ENCODE measurements at places on chromosomes 2 and 18.

- DNase-seq = no peak
Observed at GRCh38 chr18:60649842-60650536, 277.4 kb upstream of the MC4R start.

DNA sequence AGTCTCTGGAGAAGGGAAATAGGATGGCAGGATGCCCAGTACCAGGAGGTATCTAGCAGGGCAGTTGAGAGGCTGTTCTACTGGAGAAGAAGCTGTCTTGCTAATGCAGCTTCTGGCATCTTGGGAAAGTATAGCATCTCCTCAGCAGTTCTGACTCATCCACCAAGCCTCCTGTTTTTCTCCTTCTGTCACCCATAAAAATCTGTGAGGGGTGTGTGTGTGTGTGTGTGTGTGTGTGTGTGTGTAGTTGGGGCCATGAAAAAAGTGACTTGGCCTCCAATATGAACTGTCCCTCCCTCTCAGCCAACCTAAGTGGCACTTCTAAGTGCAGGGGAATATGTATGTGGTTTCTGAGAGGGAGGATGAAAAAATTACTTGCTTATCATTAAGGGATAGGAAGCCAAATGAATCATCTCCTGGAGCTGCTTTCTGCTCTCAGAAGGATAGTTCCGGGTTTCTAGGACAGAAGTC lies 83.9 kb downstream of the CBLN2 start:
- DNase-seq = no peak

- no peak for DNase-seq
Observed at GRCh38 chr2:159562248-159562647, 54.1 kb downstream of the BAZ2B start.

GRCh38 chr2:211237586-211238275 lies 681.3 kb downstream of the CPS1 start:
- DNase-seq = no peak

DNA sequence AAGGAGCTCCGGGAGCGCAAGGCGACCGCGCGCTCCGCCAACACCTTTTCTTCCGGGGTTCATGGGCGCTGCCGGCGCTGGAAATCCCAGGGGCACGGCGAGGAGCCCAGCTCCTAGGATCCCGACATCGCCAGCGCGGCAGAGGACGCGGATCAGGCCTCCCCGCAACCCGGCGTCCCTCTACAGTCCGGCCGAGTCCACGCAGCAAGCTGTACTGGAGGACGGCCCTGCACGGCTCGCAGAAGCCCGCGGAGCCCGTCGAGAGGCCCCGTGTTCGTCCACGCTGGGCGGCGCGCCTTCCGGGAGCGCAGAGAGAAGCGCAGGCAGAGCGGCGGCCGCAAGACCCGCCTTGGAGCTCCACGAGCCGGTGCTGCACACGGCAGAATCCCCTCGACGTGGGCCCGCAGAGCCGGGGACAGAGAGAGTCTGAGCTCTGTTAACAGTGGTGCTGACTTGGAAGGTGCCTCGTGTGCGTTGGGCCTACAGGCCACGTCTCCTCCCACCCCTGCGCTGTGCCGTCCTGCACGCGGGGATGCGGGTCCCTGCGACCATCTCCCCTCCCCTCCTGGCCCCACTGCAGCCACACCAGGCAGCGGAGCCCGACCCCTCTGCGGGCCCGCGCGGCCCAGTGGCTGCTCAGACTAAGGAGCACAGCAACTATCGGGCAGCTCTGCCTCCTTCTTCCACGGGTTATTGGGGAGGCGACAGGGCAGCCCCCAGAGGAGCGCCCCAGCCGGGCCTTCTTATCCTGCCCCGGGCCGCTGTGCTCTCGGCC lies 28.1 kb upstream of the PTPN2 start:
- DNase-seq = no peak

DNA sequence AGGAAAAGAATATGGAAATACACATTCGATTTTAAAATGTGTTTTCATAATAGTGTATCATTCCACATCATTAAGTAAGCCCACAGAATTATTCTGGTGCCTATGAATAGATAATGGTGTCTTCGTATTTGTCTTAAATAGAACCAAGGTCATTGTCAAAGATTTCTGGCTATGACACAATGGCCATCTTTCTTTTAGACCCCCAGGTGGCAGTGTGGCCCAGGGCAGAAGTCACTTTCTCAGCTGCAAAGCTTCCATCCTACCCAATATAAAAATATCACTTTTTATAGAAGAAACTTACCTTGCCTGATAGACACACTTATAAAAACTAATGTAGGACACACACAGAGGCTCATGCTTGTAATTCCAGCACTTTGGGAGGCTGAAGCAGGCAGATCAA lies 57.5 kb downstream of the ZRANB3 start:
- no peak for DNase-seq

- DNase-seq = no peak
Observed at GRCh38 chr2:159807183-159808031, 9.4 kb upstream of the CD302 start.

GRCh38 chr2:188328419-188328818 lies 36.7 kb downstream of the GULP1 start:
- DNase-seq = no peak

Measured in activated T-helper 2 cell treated with anti-CD3 and anti-CD28 coated beads, Interferon-gamma antibody, Interleukin-2, Interleukin-4, amounts not matched to agents 10 μg/mL and 5 μg/mL and 100 μg/mL, durations not matched to agents 14 hours and 24 hours and 36 hours (primary cell).